Cardiac fibroblast (primary cell): ENCODE measurements at places on chromosomes 7 and 10.
A peak's percentile ranks its signal among the peaks of the same experiment; 100 is the strongest.

GRCh38 chr7:85114342-85114741 is 72.5 kb downstream of the SEMA3D start:
- no peak for DNase-seq

DNA sequence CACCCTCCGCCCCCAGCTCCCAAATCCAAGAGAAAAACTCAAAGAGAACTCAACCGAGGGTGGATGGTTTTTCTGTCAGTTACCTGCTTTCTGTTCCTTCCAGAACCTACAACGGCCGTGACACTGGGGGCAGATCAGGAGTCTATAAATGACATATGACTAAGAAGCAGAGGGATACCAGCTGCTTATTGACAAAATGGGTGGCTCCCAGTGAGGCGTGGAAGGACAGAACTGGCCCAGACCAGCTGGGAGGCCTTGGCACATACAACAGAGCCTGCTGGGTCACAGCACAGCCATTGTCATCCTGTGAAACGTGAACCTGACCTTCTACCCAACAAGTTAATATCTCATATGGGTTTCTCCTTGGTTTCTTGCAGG is 84.3 kb upstream of the ADRB1 start:
- no peak for DNase-seq

DNA sequence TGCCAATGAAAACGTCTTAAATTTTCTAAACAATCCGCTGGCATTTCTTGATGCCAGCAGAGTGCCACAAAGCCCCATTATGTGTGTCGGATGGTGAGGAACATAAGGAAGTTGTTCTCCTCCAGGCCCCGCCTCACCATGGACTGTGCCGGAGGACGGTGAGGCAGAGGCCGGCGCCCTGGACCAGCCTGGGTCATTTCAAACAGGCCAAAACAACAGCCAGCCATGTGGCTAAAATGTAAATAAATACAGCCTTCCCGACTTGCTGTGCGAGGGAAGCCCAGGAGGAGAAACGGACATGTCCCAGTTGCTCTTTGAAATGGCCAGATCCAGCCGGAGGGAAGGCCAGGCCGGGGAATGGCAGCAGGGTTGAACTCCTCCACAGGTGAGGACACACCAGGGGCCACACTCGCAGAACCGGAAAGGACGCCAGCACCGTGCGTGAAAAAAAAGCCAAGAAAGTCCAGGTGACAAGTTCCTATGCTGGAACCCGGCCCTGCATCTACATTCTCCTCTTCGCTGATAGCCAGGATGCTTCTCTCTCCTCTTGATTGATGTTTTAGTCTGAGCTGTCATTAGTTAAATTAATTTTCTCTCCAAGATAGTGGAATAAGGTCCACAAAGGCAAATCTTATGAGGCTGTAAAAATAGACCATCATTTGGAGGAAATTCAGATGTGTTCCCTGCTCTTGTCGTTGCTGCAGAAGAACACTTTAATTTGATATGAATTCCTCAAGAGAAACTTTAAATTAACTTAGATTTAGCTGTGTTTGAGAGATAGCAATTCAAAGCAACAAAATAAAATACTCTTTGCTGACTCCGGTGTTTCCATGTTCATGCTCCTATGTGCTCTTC is 64.6 kb downstream of the EBF3 start:
- no peak for DNase-seq

DNA sequence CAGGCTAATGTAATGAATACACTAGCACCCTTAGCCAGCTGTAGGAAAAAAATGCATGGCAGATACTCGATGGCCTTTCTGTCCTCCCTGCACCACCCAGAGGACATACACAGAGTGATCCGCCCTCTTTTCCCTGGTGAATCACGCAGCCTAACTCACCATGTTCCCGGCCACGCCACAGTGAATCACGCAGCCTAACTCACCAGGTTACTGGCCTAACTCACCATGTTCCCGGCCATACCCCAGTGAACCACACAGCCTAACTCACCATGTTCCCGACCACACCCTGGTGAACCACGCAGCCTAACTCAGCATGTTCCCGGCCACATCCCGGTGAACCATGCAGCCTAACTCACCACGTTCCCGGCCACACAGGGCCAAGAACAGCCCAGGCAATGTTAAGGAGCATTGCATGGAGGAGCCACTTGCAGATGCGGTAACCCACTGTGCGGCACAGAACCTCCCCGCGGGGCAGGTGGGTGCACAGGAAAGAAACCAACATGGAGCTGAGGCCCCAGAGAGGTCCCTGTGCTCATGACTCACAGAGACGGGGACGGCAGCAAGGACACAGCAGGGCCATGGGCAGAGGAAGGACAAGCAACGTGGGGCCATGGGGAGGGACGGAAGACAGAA is 508.5 kb downstream of the DNAJB6 start:
- no peak for DNase-seq

DNA sequence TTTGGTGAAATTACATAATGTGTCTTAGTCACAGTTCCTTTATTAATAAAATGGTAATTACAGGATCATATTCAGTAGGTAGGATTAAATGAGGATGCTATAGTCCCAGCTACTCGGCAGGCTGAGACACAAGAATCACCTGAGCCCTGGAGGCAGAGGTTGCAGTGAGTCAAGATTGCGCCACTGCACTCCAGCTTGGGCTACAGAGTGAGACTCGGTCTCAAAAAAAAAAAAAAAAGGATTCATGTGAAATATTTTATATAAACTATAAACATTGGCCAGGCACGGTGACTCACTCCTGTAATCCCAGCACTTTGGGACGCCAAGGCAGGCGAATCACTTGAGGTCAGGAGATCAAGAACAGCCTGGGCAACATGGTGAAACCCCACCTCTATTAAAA is 197.9 kb downstream of the IMMP2L start:
- peak; percentile 5 for DNase-seq

DNA sequence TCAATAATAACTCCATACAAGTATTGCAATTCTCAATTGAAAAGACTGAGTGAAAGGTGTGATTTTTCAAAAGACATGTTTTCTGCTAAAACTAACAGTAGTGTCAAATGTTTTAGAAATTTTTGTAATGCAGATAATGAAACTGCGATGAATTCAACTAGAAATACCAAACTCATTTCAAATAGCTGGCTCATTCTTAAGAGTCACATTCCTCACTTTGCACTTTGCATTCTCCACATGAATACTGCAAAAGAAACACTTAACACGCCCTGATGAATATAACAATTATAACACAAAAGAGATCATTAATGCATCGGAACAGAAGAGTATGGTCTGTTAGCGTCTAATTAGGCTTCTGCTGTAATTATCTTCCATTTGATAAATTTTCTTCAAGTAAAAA is 15.5 kb upstream of the TSPAN12 start:
- DNase-seq: no peak

GRCh38 chr7:82595176-82595575 is 151.6 kb upstream of the CACNA2D1 start:
- DNase-seq: no peak

GRCh38 chr10:2128991-2129390 is 391.7 kb upstream of the ADARB2 start:
- no peak for DNase-seq

DNA sequence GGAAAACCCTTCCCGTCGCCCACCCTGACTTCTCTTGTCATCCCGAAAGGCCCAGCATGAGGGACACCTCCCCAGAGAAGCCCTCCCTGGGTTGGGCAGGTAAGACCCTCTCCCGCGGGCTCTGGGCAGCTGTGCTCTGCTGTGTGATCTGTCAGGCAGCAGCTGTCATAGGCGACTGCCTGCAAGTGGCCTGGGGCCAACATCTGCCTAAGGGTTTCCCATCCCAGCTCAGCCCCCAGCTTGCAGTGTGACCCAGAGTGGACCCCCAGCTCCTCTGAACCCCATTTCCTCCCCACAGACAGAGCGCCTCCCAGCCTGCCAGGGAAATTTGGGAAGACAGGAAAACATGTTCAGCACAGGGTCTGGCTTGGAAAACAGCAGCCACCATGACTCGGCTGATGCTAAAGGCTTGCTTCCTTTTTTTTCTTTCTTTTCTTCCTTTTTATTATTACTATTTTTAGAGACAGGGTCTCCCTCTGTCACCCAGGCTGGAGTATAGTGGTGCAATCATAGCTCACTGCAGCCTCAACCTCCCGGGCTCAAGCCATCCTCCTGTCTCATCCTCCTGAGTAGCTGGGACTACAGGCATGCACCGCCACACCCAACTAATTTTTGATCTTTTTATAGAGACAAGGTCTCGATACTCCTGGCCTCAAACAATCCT is 18.3 kb upstream of the TNRC18 start:
- DNase-seq: no peak

DNA sequence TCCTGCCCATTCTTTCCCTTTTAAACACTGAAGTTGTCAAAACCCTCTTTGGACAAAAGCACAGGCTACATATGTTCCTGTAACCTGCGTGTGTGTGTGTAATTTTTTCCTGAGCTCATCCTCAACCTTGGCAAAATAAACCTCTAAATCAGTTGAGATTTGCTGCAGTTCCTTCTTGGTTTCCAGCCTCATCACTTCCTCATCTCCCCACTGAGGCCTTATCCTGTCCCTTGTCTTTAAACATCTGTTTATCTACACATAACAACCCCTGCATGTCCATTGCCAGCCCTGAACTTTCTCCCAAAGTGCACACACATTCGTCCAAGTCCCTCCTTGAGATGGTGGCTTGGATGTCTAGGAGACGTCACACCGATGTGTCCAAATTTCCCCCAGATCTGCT is 35.5 kb downstream of the LYZL2 start:
- DNase-seq: no peak

DNA sequence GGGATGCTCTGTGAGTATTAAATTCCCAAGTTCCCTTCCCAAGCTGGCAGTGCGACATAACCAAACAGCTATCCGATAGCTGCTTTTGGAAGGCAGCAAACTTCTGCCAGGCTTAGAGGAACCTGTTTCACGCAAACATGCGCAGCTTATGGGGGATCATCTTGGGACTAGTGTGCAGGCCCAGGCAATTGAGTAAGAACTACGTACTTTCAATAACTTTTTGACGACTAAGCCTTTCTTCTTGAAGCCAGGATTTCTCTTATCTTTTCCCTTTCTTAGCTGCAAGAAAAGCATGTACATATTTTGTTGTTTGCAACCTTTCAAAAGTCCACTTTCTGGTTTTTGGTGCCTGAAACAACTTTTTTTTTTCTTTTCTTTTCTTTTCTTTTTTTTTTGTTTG is 28.7 kb upstream of the SEPHS1 start:
- DNase-seq: no peak
